ENCODE measurements at places on chromosomes 1 and 21. TPM values are rescaled to one million over a fixed set of nuclear protein-coding genes. Genes with fewer than 3 reads are reported as not detected.

The FOXD3 gene
- 0.06 TPM for polyA plus RNA-seq

The FGGY gene
- polyA plus RNA-seq, result 2.4 TPM

The SPRR2E gene
- 1,684 TPM for polyA plus RNA-seq

The FAM163A gene
- polyA plus RNA-seq, result 0.01 TPM

The UBE2G2 gene
- 28.1 TPM for polyA plus RNA-seq

The ELAVL4 gene
- 0.06 TPM for polyA plus RNA-seq

The FCGR2B gene
- 1.6 TPM for polyA plus RNA-seq

The CLEC20A gene
- polyA plus RNA-seq, result not detected
